ENCODE measurements at places on chromosomes 1 and 21.

GRCh38 chr1:93775224-93775623, 93.6 kb upstream of the BCAR3 start:
- no peaks in the 10 kb centered on the region for H3K36me3 ChIP-seq
- H3K4me1 ChIP-seq: no peaks in the 10 kb centered on the region
- peaks cover 2% of the 10 kb centered on the region for H3K27me3 ChIP-seq
- H3K4me3 ChIP-seq: no peak overlapping the region
- no peak for DNase-seq
- no peak overlapping the region for H3K27ac ChIP-seq

- no peaks in the 10 kb centered on the region for H3K36me3 ChIP-seq
- no peak overlapping the region for H3K4me3 ChIP-seq
- peaks cover 38% of the 10 kb centered on the region for H3K4me1 ChIP-seq
- no peaks in the 10 kb centered on the region for H3K27me3 ChIP-seq
- H3K27ac ChIP-seq: no peak overlapping the region
Measured at GRCh38 chr1:10217748-10218441, 7.5 kb downstream of the KIF1B start.

GRCh38 chr1:110161849-110162248, 11.6 kb downstream of the SLC6A17 start:
- H3K27ac ChIP-seq: no peak overlapping the region
- H3K4me3 ChIP-seq: no peak overlapping the region
- H3K4me1 ChIP-seq: no peaks in the 10 kb centered on the region
- H3K36me3 ChIP-seq: no peaks in the 10 kb centered on the region

DNA sequence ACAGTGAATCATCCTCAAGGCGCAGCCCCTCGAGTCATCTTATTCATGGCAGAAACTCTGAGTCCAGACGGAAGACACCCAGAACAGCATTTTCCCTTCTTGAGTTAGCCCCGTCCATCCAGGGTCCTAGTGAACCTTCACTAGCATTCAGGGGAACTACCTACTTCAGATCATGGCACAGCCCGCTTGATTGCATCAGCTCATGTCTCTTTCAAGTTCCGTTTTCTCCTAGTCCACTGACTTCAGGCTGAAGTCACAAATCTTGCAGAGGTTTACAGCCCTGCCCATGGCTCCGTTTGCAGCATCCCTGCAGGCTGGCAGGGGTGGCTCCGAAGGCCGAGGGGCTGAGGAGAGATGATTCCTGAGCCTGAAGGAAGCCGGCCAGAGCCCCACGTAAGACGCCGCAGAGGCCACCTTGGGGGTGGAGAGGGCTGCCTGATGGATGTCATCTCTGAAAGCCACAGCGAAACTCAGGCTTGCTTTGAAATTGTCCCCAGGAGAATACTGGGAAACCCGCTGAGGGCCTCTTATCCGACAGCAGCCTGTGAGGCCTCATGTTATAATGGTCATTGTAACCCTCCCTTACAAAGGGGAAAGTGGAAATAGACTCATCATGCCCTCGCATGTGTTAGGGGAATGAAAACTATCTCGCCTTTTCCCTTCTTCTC, 310.2 kb upstream of the AJAP1 start:
- H3K4me3 ChIP-seq: no peak overlapping the region
- H3K27me3 ChIP-seq: peaks cover 2% of the 10 kb centered on the region
- H3K4me1 ChIP-seq: no peaks in the 10 kb centered on the region
- H3K27ac ChIP-seq: no peak overlapping the region
- no peaks in the 10 kb centered on the region for H3K36me3 ChIP-seq

DNA sequence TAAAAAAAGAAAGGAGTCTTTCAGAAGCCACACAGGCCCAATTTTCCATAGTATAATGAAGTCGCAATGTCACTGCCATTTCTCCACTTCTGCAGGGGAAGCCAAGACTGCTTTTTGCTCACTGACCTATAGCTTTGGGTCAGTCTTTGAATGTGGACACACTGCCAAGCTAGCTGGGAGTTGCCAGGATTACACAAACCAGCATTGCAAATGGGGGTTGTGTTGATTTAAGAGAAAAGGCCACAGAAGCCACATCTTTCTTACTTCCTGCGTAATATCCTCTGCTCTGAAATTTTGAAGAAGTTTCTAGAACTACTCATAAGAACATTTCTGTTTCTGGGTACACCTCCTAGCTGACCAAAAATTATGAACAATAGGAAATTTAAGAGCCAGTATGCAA, 45.8 kb upstream of the SAMSN1 start:
- peaks cover 21% of the 10 kb centered on the region for H3K4me1 ChIP-seq
- H3K36me3 ChIP-seq: no peaks in the 10 kb centered on the region
- H3K27ac ChIP-seq: peak overlapping the region; percentile 23

GRCh38 chr1:76110666-76111065, 36.1 kb downstream of the ST6GALNAC3 start:
- H3K27ac ChIP-seq: no peak overlapping the region
- H3K4me1 ChIP-seq: no peaks in the 10 kb centered on the region
- no peak overlapping the region for H3K4me3 ChIP-seq
- no peaks in the 10 kb centered on the region for H3K36me3 ChIP-seq
- peaks cover 8% of the 10 kb centered on the region for H3K27me3 ChIP-seq
- DNase-seq: no peak

- peaks cover 6% of the 10 kb centered on the region for H3K4me1 ChIP-seq
- H3K27me3 ChIP-seq: no peaks in the 10 kb centered on the region
- H3K27ac ChIP-seq: no peak overlapping the region
Measured at GRCh38 chr1:151145304-151146071, 943 bp downstream of the SEMA6C start.

Measured in activated CD4-positive, alpha-beta memory T cell treated with anti-CD3 and anti-CD28 coated beads for 36 hours (primary cell).